Left cardiac atrium (tissue), 4 donors: ENCODE measurements at places on chromosomes 12 and 14.
A peak's percentile ranks its signal among the peaks of the same experiment; 100 is the strongest.

GRCh38 chr14:100263141-100263540 is 24.2 kb downstream of the YY1 start:
- no peak for DNase-seq

DNA sequence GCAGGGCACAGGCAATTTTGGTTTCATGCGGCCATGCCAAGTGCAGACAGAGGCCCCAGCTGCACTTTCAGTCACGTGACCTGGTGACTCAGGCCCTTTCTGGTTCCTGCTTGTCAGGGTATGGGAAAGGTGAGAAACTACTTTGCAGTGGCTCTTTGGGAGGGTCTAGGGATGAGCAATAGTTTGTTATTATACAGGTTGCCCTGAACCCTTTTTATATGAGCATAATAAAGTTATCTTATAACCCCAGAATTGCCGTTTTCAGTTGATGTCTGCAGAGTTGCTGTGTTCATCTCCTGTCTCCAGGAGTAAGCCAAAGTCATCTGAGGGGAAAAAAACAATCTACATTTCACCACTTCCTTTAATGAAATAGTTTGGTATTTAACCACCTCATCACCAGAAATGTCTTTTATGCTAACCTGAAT is 30.9 kb upstream of the EMP1 start:
- peak; percentile 77 for DNase-seq

DNA sequence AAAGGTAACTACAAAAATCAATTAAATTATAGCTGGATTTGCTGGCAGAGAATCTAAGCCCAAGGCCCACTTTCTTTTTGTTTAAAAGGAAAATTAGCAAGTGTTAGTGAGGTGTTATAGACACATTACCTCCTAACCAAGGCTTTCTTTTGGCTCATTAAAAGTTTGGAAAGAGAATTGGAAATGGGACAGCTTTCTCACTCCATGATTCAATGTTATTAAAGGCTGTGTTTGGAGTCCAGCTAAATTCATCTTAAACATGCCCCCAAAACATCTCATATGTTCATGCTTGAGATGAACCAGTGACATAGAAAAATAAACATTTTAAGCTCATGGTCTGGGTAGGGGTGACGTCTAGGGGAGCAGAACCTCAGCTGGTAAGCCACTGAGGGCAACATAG is 13.4 kb upstream of the PGF start:
- no peak for DNase-seq

DNA sequence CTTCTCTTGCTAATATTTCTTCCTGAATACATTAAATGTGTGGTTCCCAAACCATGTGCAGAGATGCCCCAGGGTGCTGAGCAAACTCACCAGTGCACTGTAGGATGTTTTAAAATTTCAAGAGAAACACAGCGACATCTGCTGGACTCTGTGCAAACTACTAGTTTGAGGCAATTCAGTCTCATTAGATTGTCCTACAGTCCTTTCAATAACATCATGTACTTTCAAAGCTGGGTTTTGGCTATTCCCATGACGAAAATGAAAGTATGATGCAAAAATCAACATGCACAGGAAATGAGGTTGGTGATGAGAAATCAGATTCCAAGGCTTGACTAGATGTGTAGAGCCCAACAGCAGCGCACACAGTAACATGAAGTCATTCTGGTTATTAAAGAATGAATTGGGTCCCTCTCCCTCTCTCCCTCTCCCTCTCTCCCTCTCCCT is 66.3 kb downstream of the CLIP1 start:
- no peak for DNase-seq

DNA sequence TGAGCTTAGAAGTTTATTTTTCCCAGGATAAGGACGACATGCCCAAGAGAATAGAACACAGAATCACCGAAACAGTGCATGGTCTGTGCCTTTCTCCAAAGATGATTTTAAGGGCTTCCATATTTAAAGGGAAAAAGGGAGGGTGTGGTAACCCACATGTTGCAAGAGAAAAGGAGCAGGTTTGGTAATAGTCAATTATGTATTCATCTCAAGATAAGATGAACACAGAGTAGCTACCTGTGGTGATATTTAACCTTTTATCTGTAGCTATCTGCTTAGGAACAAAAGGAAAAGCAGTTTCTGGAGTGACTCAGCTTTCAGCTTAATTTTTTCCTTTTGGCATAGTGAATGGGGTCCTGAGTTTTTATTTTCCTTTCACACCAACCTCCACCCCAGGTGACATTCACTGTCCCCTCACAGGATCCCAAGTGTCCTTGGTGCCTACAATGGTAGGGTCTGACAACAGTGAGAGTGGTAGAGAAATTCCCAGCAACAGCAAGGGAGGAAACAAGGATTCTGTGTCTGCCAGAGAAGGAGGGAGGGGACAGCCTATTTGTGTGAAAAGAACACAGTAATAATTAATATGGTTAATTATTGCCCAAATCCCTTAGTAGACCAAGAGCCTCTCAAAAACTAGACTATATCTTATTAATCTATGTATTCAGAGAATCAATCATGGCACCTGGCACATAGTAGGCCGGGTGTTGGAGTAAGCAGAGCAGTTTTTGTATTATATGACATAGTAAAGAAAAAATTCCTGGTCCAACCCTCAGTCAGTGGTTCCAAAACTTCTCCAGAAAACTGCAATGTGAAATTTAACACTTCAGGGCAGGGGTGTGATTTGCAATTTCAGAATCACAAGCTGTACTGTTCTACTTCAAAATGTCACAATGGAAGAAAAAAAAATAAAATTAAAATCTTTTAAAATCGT is 154.5 kb downstream of the PHLDA1 start:
- no peak for DNase-seq

DNA sequence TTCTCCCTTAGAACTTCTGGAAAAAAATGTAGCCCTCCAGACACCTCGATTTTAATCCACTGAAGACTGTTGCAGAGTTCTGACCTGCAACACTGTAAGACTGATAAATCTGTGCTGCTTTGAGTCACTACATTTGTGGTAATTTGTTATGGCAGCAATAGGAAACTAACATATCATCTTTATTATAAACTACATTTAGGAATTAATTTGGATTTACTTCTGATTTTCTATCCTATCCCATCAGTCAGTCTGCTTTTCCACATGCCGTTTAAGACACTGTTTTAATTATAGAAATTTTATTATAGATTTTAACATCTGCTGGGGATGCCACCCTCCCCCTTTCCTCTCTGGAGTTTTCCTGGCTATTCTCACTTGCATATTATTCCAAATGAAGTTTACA is 375.2 kb downstream of the DUSP6 start:
- no peak for DNase-seq

DNA sequence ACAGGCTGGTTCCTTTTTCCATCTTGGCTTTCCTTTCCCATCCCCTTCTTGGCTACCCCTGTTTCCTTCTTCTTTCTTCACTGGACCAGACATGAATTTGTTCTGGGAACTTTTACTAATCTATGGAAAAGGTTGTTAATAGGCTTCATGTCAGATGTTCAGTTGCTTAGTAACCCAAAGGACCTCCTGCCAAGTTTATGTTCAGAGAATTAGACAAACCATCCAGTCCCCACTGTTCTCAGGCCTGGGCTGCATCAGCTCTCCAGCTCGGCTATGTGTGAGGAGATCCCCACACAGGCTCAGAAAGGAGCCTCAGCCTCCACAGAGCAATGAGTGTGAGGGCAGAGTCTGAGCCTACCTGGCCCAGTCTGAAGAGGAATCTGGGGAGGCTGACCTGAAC is 78.0 kb downstream of the AKAP6 start:
- no peak for DNase-seq

DNA sequence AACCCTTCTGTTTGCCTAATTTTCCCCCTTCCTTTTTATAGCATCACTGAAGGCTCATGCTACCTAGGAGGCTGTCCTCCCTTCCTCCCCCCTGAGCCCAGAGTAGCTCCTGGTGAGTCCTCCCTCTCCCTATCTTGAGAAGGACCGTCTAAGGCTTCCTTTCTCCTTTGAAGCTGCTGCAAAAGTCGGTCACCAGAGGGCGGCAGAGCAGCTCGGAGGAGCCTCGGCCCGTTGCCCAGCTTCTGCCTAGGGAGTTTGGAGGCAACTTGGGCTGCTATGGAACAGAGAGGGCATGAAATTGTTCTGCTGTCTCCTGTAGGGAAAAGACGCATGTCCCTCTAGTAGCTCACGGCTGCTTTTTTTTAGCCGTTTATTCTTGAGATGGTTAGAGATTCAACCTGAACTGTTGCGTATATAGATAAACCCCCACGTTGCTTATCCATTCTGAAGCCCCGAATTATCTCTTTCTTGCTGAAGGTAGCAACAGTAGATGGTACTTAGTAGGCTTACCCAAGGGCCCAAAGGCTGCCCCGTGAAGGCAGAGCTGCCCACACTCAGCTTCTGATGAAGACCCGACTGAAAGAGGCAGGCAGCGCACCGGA is 5.7 kb downstream of the WNT5B start:
- DNase-seq, result peak; percentile 88

- no peak for DNase-seq
Measured at GRCh38 chr12:109018296-109018695, 2.6 kb downstream of the SVOP start.

DNA sequence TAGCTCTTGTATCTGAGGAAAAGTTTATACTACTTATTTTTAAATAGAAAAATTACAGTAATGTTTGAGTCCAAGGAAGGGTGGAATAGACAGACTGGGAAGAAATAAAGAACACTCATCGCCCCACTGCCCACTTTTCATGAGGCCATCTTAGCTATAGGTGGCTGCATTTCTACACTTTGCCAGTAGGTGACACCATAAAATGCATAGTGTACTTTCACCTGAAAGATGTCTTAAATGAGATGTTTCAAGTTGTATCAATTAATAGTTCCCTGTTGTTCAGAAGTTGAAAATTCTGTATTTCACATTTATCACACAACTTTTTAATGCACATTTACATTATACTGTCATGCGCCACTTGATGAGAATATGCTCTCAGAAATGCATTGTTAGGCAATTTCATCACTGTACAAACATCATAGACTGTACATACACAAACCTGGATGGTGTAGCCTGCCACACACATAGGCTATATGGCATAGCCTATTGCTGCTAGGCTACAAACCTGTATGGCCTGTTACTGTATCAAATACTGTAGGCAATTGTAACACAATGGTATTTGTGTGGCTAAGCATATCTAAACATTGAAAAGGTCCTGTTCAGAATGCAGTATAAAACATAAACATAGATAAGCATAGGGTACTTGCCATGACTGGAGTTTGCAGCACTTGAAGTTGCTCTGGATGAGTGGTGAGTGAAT is 27.6 kb downstream of the PMCH start:
- no peak for DNase-seq

DNA sequence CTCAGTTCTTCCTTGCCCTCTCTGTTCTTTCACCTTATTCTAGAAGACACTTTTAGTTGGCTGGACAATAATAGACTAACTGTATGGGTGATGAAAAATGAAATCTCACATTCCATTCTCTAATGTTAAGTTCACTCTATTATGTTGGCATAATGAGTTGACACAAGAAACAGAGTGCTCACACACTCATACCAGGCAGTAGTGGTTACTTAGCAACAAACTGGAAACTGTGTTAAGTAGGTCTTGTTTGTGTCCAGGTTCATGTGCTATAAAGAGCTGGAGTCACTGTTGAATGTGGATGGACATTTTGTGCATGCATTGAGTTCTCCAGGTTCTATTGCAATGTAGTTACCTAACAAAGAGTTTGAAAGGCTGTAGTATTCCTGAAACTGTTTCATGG is 16.9 kb upstream of the PPP4R4 start:
- no peak for DNase-seq

- peak; percentile 87 for DNase-seq
Measured at GRCh38 chr12:124928095-124928911, 13.9 kb upstream of the UBC start.

- no peak for DNase-seq
Measured at GRCh38 chr12:20211981-20212421, 156.3 kb upstream of the PDE3A start.

DNA sequence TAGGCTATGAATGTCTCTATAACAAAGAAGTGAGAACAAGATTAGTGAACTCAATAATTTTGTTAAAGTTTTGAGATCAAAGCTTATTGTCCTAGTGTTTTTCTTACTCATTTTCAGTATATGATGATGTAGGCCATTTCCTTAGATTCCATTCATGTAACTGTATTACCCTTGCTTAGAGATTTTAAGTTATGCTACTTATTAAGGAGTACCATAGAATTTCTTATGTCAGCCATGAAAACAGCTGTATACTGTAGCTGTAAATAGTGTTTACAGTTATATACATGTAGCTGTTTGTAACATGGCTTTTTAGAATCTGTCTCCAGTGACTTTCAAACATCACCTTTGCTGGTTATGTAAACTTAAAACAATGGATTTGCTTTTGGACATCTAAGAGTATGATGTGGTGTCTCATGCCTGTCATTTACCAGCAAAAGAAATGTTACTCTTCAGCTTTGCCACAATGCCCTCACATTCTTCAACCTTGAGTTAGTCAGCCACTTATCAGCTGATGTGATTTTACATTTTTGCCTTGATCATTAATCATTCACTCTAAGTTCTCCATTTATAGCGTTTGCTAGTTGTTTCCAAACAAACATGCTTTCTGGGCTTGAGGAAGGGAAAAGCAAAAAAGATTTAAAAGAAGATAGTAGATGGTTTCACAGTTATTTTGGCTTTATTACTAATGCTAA is 55.5 kb downstream of the SLC16A7 start:
- no peak for DNase-seq

DNA sequence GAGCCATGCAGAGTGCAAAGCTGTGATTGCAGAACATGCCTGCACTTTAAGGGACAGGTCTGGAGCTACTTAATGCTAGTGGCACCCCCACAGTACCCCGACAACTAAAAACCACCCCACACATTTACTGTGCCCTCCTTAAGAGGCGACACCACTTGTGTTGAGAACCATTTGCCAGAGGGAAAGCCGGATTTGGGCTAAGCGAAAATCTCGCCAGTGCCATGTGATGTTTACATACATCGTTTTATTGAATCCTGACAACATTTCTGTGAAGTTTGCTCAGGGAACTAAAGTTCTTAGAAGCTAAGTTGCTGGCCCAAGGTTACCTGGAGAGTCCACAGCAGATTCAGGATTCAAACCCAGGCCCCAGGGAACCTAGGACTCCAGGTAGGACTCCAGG is 119.0 kb upstream of the FKBP4 start:
- DNase-seq, result no peak

DNA sequence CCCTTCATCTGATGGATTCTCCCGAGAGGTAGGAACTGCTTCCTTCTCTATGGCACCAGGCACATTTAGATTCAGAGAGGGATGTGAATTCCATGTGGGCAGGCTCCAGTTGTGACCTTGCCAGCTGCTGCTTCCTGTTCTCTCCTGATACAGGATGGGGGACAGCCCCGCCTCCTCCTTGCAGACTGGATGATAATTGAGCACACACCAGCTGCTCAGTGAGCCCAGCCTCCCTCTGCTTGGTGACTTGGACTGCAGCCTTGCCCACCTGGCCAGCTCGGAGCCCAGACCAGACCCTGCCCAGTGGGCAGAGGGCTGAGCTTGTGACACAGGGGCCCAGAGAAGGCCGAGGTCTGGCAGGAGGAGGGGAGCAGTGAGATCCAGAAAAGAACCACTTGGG is 90.2 kb downstream of the CALM1 start:
- peak; percentile 59 for DNase-seq
